ENCODE measurements at places on chromosomes 5 and 9. TPM values are rescaled to one million over a fixed set of nuclear protein-coding genes. Genes with fewer than 3 reads are reported as not detected.

DNA sequence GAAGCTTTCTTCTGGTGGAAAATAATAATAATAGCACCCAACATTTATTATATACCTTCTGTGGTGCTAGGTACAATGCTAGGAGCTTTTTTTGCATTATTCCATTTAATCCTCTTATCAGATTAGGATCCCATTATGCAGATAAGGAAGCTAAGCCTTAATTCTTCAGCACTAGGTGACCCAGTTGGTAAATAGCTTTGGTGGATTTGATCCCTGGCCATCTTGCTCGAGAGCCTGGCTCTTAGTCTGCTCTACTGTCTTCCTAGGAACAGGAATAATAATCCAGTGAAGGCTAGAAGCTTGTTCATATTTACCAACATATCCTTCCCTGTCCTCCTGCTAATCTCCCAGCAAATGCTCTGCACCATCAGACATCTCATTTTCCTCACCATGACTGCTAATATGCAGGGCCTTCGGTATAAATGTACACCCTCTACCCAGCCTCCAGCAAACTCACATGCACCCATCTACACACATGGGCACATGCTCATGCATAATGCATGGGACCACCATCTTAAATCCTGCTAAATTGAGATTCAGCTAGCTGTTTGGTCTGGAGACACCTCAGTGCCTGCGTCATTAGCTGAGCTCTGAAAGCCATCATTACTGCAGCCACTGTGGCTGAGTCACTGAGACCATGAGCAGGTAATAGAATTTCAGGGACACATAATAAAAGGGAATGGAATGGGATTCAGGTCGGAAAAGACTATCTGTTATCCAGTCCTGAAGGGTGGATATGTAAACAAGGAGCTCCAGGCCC is 87.5 kb downstream of the TRIM32 start:
- no peak for DNase-seq

DNA sequence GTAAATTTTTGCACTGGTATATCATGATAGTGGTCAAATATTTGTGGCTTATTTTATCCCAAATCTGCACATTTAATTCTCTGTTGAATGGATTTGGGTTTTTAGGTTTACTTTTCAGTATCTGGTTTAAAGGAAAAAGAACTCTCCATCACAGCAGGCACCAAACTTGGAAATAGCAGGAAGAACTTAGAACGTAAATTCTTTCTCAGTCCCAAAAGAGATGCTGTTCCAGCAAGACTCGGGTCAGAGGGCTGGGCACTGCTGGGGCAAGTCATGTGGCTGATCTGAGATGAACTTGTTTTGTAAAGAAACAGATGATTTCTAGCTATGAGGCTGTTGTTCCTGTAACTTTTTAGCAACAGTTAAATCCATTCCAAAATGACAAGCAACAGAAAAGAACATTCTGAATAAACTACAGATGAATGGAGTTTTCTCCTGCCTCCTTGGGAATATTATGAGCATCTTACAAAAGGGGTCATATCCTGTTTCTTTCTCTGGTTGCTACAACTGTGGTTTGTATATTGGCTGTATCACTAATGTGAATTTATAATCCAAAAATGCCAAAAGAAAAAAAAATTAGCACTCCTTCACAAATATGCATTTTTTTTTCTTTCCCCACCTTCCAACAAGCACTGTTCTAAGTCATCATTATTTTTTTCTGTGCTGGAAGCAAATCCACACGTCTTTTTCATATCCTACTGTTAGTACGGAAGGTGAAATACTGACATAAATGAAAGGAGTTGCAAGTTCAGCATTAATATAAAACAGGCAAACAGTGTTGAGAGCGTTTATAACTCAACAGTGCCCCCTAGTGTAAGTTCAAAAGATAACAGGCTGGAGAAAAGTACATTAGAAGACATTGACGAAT is 31.1 kb downstream of the OR2K2 start:
- DNase-seq: peak; percentile 31

DNA sequence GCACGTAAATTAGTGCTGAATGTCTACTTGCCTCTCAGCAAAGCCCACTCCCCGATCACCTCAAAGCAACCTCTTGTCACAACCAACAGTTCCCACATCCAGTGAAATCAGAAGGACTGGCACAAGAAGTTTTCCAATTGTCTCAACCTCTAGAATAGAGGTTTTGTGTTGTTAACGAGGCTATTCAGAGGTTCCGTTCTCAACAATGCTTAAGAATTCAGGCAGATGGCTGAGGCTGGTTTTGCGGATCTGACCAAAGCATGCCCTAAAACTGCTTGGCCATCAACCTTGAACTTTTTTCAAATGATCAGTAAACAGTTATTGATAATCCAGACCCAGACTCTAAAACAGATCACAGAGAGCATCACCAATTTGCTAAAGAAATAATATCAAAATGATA is 52.9 kb downstream of the MAPKAP1 start:
- no peak for DNase-seq

The NDUFS4 gene
- total RNA-seq: 32.5 TPM

- DNase-seq: no peak
Measured at GRCh38 chr5:179186801-179187200, 126.6 kb downstream of the ZNF354C start.

GRCh38 chr9:12972608-12973589 is 198.1 kb downstream of the LURAP1L start:
- no peak for DNase-seq

The IL4 gene
- total RNA-seq: not detected

DNA sequence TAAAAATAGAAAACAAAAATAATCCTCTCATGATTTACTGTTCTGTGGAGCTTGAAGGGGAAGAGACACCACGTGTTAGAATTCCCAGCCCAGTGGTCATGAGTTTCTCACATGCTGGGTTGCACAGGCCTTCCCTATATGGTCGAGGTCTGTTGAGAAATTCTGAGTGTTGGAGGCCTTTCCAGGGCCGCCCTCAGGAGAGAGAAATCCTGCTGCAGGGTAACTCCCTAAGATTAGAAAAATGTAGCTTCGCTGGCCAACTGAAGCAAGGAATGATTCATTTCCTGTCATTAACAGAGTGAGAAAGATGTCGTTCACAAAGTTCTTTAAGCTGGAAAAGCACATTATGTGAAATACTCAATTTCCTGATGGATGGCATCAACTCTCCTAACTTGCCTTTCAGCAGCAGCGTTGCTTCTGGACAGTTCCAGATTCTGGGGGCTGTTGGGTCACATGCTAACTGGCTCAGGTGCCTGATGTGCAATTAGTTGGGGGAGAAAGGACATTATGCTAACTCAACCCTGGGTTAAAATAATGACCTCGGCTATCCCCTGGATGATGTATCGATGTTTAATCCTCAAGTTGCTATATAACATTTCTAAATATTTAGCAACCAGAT is 104.8 kb upstream of the CD180 start:
- no peak for DNase-seq

DNA sequence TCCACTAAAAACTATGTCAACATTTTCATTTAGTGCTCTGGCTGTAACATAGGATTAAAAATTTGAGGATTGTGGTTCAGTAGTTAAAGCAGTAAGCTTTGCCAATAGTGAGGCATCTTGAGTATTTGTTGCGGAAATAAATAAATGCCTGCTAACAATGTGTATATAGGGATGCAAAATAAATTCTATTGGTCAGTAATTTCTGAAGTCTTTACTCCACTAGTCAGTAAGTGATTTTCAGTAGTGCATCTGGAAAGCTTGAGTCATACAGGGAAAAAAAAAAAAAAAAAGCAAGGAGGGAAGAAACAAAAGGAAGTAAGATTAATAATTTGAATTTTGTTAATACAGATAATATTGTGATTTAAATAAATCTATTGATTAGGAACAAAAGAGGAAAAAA is 21.0 kb downstream of the NIPBL start:
- DNase-seq: no peak

The SYNPO gene
- total RNA-seq: not detected

- no peak for DNase-seq
Measured at GRCh38 chr9:76585487-76586389, 126.8 kb downstream of the GCNT1 start.

- DNase-seq: no peak
Measured at GRCh38 chr9:16787724-16788123, 82.7 kb downstream of the BNC2 start.

The MSX2 gene
- total RNA-seq: 0.30 TPM

The CTXN3 gene
- total RNA-seq: not detected

DNA sequence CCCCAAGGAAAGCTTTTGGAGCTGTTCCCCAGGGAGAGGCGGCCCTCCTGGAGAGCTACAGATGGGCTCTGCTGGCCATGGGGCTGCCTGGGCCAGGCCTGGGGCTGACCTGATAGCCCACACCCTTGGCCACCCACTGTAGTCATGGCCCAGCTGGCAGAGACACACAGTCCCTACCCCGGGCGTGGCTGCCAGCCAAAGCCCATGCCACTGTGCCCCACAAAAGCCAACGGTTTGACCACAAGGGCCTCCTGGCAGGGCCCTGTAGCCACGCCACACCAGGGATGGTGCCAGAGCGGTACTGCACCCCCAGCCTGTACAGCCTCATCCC is 15.2 kb downstream of the NACC2 start:
- no peak for DNase-seq

DNA sequence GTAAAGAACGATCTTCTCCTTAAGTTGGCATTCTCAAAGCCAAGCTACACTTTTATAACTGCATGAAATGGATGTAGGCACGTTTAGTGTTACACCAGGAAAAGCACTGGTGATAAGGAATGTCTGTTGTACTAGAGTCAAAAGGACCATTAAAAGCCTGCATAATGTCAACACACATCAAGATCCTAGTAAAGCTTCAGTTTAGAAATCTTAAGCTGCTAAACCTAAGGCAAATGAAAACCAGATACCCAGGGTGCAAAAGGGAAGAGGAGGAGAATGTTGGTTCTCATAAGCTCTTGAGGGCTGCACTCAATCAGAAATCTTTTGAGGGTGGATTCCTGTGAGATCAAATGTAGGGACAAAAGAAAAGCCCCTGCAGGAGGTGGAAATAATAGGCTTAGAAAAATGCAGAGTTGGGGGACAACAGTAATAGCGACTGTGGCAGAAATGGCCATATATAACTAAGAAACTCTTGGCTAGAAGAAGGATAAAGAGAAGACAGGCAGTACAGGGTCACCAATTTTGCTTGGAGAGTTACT is 148.2 kb downstream of the FBXL17 start:
- DNase-seq: no peak

GRCh38 chr9:128026255-128026772 is 40.8 kb downstream of the NAIF1 start:
- DNase-seq: peak; percentile 89

DNA sequence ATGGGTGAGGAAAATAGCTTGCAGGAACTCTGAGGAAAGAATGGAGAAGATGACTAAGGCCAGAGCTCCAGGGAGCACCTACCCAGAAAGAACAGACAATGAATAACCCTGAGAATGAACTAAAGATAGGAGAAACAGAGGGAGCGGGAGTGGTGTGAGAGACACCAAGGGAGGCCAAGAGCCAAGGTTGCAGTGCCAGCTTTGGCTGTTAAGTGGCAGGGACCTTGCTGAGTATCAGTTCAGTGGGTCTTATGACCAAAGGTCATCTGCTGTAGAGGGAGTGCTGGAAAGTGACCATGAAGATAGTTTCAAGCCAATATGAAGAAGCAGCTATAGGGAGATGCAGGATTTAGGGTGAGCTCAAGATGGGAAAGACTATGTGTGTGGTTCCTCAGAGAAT is 16.7 kb downstream of the P4HA2 start:
- DNase-seq: no peak

- DNase-seq: no peak
Measured at GRCh38 chr5:170316937-170317336, 19.4 kb upstream of the LCP2 start.

GRCh38 chr5:147568710-147569406 is 59.0 kb upstream of the DPYSL3 start:
- no peak for DNase-seq

The FAXDC2 gene
- not detected for total RNA-seq

GRCh38 chr9:98312365-98312764 is 56.9 kb upstream of the TBC1D2 start:
- no peak for DNase-seq

DNA sequence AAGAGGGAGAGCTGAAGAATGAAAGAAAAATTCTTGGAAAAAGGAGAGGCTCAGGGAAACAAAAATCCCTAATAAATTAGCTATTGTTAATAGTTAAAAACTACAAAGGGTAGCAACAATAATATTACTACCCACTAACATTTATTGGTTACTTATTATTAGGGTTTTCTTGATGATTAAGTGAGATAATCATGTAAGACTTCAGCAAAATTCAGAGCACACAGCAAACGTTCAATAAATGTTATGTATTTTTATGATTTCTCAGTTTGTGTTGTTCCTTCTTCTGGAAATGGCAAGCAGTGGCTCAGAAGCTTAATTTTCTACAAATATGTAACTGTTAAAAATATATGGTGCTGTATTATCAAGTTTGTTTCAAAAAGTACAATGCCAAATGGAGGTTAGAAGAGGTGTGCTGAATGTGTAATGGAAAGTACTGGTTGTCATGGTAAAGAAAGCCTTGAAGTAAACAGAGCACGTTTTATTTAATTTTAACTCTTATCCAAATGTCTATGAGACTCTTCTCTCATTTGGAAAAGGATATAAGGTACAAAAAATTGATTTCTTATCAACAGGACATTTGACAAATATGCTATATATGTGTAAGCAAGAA is 226.0 kb upstream of the ATP10B start:
- no peak for DNase-seq

The ZNF454 gene
- total RNA-seq: 0.14 TPM

DNA sequence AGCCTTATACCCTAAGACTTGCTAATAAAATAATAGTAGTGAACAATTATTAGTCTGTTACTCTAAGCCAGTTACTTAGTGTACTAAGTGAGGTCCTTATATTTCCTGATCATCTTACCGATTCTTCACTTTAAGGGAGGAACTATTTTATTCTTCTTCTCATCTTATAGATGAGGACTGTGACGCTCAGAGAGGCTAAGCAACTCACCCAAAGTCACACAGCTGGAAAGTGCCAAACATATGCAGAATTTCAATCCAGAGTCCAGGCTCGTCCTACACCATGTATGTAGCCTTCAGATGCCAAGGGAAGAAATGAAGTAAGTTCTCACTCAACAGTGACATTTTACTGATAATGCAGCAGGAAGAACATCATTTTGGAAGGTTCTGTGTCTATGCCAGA is 34.4 kb upstream of the ARAP3 start:
- no peak for DNase-seq

GRCh38 chr5:96434201-96434645 is 1.2 kb upstream of the PCSK1 start:
- peak; percentile 37 for DNase-seq
